ENCODE measurements at places on chromosomes 12 and 14.

- DNase-seq, result no peak
These were observed 572.5 kb downstream of the DIO2 start for GRCh38 chr14:79638672-79639266.

DNA sequence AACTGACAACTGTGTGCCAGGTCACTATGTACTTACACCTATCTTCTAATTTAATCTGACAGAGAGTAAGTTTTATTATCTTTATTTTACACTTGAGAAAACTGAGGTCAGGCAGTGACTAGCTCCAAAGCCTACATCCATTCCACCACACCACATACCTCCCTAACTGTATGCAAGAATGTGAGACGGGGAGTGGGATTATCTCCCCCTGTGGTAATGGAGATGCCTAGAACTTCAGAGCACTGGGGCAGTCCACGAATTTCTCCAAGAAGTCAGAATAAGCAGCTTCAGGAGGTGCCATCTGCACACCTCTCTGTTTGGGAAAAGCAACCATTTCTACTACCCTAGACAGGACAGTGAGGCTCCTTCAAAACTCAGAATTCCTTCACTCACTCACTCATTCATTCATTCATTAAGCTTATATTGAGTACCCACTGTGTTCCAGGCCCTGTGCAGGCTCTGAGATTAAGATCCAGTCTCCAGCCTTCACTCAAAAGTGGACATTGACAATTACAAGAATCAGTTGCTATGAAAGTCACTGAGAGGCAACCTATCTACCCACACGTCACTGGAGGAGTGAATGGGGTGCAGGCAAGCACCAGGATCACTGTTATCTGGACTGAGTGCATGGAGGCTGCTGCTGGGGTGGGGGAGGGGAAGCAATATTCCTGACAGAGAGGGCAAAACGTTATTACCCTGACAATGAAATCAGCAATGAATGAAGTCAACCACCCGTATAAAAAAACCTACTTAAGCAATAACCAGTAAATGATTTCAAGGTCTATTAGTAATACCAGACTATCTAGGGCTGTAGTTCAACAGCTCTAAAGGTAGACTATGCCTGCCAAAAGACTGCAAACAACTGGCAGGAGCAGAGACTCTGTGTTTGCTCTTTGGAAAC, 18.0 kb downstream of the SLC7A7 start:
- DNase-seq, result no peak

- DNase-seq, result no peak
These were observed 112.5 kb downstream of the PRKD1 start for GRCh38 chr14:29815016-29815674.

DNA sequence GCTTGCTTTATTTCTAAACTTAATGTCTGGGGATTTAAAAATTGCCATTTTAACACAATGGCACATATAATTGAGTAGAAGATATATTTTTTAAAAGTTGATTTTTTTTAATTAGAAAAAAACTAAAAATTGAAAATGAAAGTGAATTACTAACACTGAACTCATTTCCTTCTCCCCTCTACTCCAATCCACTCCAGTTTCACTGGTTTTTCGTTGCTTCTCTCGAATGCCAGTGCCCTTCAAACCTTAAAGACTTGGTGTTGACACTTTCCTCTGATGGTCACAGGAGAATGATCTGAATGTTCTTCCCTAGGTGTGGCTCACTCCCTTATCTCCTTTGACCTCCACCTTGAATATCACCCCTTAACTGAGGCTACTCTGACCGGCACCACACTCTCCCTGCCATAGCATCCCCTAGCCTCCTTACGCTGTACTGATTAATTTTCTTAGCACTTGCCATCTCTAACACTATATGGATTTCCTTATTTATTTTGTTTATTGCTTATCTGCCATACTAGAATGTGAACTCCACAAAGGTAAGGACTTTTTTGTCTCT, 107.1 kb downstream of the LIN7A start:
- no peak for DNase-seq

GRCh38 chr12:118357257-118358007, 15.3 kb downstream of the TAOK3 start:
- DNase-seq, result no peak

- peak; percentile 68 for DNase-seq
These were observed 114.8 kb upstream of the FLRT2 start for GRCh38 chr14:85415015-85415712.

- DNase-seq, result no peak
These were observed 600 bp downstream of the PNN start for GRCh38 chr14:39175445-39176262.

DNA sequence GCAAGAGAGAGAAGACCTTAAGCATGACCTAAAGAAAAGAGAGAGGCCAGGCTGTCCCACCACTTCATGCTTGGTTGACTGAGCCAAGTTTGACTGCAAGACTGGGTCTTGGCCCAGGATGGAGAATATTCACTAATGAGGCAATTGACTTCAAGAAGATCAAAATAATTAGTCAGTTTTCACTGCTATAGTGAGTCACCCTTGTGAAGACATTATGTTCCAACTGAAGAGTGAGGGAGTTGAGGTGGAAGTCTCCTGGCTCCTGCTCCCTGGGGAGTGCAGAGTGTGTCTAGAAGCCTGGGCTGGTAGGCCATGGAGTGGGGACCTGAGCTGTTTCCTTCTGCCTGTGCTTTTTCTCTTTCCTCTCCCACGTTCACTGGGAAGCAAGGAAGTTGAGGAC, 117.6 kb downstream of the CACNA1C start:
- no peak for DNase-seq

- no peak for DNase-seq
These were observed 178.2 kb downstream of the RMST start for GRCh38 chr12:97640826-97641225.

DNA sequence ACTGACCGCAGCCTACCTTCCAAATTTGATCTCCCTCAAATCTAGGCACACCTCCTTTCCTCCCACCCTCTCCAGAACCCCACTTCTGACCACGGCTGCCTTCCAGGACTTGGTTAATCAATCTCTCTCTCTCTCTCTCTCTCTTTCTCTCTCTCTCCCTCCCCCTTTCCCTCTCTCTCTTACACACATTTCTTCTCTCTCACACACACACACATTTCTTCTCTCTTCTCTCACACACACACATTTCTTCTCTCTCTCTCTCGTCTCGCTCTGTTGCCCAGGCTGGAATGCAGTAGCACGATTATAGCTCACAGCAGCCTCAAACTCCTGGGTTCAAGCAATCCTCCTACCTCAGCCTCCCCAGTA, 521 bp upstream of the GMFB start:
- no peak for DNase-seq

DNA sequence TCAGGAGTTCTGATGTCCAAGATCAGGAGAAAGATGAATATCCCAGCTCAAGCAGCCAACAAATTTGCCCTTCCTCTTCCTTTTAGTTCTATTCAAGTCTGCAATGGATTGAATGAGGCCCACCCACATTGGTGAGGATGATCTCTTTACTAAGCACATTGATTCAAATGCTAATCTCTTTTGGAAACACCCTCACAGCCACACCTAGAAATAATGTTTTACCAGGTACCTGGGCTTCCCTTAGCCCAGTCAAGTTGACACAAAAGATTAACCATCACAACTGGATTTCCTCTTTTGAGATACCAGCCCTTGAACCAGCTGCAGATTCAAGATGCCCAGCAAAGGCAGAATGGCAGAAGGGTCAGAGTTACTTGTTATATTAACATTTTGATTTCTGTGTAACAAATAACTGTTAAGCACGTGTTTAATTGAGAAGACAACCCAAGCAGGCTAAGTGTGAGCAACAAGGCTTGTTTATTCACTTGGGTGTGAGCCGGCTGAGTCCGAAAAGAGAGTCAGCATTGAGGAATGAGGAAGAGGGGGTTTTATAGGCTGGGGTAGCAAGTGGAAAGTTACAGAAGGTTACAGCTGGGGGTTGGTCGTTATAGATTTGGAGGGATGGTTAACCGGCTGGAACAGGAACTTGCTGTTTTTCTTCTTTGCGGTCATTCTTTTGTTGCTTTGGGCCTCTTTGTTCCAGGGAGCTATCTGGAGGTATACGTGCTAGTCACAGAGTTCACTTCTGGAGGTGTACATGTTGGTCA, 180.3 kb downstream of the EMP1 start:
- DNase-seq, result no peak

- peak; percentile 22 for DNase-seq
These were observed 564 bp downstream of the ATXN3 start for GRCh38 chr14:92105893-92106142.

- no peak for DNase-seq
These were observed 11.0 kb downstream of the TPCN1 start for GRCh38 chr12:113232089-113232839.

- DNase-seq, result no peak
These were observed 66.7 kb downstream of the SMOC1 start for GRCh38 chr14:69945912-69946311.

- DNase-seq, result no peak
These were observed 13.7 kb upstream of the WSCD2 start for GRCh38 chr12:108115123-108116121.

GRCh38 chr12:4169959-4170358, 103.6 kb upstream of the CCND2 start:
- DNase-seq, result no peak

DNA sequence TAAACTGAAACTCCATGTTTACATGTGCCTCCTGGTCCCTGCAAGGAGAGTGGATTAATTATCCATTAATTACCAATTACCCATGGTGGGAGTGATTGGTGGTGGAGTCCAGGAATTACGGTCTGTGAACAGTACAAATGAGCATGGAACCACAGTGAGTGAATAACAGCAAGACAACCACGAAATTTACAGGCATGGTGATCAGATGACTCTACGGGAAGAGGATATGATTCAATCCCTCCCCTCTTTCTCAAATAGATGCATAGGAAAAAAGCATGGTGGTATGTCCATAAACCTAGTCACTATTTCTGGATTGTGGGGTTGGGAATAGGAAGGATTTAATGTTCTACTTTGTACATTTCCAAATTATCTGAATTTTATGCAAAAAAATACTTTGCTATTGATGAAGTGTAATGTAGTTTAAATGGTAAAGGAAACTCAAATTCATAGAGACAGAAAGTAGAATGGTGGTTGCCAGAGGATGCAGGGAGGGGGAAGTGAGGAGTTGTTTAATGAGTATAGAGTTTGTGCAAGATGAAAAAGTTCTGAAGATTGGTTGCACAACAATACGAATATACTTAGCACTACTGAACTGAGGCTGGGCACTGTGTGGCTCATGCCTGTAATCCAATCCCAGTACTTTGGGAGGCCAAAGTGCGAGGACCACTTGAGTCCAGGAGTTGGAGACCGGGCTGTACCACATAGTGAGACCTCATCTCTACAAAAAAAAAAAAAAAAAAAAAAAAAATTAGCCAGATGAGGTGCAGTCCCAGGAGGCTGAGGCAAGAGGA, 41.2 kb upstream of the C12orf75 start:
- peak; percentile 10 for DNase-seq

- DNase-seq, result no peak
These were observed 22.8 kb downstream of the TMEM63C start for GRCh38 chr14:77204459-77204771.

DNA sequence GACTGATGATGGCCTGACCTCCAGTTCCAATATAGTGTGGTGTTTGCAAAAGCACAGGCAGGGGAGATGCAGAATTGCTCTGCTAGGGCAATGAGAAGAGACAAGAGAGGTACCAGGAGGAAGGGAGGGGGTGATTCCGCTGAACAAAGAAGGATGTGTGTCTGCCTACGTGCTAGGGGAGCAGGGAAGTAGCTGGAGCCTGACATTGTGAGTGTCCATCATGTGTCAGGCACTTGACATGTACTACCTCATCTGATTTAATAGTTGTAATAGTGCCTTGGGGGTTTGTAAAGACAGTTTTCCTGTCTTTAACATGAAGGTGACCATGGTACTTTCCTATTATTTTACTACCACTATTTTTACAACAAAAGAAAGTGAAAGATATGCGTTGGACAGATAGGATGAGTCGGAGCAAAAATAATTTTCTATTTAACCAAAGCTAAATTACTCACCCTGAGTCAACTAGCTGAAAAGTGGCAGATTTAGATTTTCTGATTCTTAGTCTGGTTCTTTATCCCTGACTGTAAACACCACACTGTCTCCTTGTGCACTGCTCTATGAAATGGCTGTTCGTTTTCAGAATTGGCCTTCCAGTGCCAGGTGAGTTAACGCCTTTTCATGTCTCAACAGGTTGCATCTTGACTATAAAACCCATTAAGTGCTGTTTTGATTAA, 33.7 kb upstream of the TEAD4 start:
- no peak for DNase-seq

- DNase-seq, result no peak
These were observed 1.5 kb downstream of the BMAL2 start for GRCh38 chr12:27334042-27334720.

DNA sequence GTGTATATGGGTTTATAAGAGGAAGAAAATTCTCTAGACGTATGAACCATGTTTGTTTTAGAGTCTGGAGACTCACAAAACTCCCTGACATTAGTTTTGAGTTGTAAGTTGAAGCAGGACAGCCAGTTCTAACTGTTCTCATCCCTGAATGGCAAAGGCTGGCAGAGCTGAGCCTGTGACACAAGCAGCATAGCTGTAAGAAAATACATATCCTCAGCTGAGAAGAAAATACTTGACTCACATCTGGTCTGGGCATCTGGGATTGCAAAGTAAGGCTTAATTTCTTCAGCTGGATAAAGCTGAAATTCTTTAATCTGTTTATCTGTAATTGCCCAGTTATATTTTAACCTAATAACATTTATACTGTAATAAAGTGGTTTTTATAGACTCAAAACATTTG, 156.3 kb downstream of the PELI2 start:
- no peak for DNase-seq

GRCh38 chr14:26344596-26344995, 253.2 kb downstream of the NOVA1 start:
- DNase-seq, result no peak

- DNase-seq, result no peak
These were observed 57.5 kb downstream of the MSRB3 start for GRCh38 chr12:65335981-65336380.

GRCh38 chr12:78864870-78865463, 393 bp downstream of the SYT1 start:
- no peak for DNase-seq

DNA sequence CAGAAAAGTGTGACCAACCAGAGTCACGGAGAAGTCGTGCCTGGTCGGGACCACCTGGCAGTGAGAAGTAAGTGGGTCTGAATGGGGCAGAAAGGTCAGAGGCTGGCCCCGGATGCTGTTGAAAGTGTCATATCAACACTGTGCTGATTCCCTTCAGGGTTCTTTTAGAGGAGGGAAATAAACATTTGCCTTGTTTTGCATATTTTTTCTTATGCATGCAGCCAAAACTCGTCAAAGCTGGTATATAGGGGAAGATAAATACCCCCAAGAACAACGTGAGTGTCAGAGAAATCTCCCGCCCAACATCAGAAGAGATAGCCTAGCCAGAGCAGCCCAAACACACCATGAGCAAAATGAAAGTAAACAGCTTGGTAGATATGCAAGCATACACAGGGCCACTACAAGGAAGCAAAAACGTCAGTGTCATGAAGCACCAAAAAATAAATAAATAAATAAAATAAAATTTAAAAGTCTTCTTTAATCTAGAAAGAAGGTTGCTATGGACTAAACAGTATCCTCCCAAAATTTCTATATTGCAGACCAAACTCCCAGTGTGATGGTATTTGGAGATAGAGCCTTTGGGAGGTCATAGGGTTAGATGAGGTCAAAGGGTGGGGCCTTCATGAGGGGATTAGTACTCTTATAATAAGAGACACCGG, 22.1 kb downstream of the EIF5 start:
- DNase-seq, result no peak
